ENCODE measurements at places on chromosomes 1 and 21.

DNA sequence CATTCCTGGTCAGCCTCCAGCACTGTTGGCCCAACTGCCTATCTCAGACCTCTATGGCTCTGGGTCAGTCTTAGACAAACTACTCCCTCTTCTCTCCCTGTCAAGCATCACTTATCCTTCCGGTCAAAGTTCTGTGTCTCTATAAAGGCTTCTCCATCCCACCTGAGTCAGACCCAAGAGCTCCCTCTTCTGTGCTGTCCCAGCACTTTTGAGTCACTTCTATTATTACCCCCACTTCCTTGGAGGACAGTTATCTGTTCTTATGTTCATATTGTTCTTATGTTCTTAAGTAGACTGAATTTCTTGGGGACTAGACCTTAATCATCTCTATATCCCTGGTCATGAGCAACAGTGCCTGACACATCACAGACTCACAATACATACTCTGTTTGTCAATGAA is 29.2 kb upstream of the IL10 start:
- DNase-seq = no peak

GRCh38 chr1:37305108-37305507 is 169.3 kb upstream of the ZC3H12A start:
- DNase-seq = no peak

- DNase-seq = no peak
Measured at GRCh38 chr1:5752746-5753548, 239.3 kb downstream of the NPHP4 start.

- DNase-seq = no peak
Measured at GRCh38 chr1:110420874-110421793, 13.6 kb upstream of the LAMTOR5 start.

GRCh38 chr1:33231166-33231565 is 25.1 kb upstream of the ZNF362 start:
- no peak for DNase-seq

GRCh38 chr1:26358411-26359384 is 4.8 kb upstream of the CRYBG2 start:
- DNase-seq = no peak

GRCh38 chr1:56493826-56494225 is 85.5 kb downstream of the PLPP3 start:
- no peak for DNase-seq

GRCh38 chr1:65471861-65472332 is 51.4 kb downstream of the LEPR start:
- no peak for DNase-seq

GRCh38 chr1:82704966-82705365 is 904.2 kb downstream of the ADGRL2 start:
- DNase-seq = no peak

DNA sequence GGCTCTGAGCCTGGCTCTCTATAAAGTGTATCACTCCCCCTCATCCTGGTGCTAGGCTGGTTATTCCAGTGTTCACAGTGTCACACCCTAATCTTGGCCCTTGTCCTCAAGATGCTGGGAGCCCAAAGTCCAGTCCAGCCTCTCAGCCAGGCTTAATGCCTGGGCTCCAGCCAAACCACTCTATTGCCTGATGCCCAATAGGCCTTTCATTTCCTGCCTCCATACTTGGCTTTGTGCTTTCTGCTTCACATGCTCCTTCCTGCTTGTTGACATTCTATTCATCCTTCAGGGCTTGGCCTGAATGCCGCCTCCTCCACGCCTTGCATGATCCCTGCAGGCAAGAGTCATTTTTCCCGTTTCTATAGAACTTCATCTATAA is 1.7 kb downstream of the KLHDC8A start:
- peak; percentile 87 for DNase-seq

Data from breast epithelium (tissue), 4 donors.